Sigmoid colon (tissue), 7 donors: ENCODE measurements at places on chromosomes 2 and 18.

GRCh38 chr2:205905576-205905975 is 180.4 kb downstream of the INO80D start:
- no peak for DNase-seq

DNA sequence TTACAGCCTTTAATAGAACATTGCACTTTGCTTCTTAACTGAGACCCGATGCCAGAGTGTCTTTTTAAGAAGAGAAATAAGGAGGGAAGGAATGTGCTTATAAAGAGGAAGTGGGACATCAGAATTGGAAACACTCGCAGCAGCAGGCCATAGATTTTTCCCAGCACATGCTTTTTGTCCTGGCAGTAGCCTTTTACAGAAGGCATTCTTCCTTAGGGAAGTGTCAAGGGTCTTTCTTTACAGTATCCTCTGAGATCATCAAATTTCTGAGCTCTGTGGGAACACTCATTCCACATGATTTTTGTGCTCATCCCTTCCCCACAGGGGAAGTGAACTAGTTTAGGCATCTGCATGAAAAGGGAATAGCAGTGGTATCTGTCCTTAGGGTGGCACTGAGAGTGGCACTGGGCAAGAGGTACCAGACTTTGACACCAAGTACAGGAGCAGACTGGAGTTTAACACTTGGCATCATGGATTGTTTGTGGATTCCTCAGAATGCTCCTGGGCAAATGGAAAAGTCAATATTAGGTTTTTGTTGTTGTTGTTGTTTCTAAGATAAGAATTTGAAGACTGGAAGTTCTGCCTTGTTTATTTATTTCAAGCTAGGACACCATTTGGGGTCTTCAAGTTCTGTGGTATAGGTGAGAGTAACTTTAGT is 4.1 kb downstream of the MYO1B start:
- no peak for DNase-seq

DNA sequence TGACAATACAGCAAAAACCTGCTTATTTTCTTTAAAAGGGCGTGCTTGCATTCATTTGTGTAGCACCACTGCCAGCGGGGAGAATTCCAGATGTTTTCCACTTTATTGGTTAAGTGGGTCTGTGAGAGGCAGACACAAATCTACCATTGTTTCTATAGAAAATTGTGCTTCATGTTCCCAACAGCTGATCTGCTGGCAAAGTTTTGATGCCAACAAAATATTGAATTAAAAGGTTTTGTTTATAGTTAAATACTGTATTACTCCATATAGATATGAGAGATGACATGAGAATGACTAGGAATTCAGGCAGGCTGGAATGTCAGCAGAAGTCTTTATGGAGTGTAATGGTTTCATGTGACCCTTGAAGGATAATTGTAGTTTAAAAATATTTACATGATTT is 182.7 kb downstream of the MC4R start:
- no peak for DNase-seq

DNA sequence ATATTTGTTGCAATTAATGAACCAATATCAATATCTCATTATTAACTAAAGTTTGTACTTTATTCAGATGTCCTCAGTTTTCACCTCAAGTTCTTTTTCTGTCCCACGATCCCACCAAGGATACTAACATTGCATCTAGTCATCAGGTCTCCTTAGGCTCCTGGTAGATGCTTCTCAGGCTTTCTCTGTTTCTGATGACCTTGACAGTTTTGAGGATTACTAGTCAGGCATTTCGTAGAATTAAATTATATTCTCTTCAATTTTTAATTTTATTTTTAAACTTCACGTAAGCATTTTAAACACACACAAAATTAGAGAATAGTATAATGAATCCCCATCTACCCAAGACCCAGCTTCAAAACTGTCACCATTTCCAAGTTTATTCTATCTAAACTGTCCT is 5.6 kb upstream of the ACYP2 start:
- DNase-seq: no peak

DNA sequence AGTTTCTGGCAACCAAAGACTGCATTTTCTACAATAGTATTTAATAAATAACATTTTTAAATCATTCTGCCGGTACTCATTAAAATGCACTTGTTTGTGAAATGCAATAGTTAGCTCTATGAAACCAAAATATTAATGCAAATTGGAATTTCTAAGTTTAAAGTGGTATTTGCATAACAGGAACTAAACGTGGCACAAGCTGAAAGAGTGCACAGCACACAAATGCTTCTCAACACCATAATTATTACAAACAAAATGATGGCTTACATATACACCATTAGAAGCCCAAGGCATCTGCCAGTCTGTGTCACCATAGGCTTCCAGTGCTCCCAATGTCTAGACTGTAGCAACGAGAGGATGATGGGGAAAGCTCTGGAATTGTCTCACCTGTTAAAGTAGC is 280.5 kb downstream of the TCF4 start:
- no peak for DNase-seq

- DNase-seq: no peak
Measured at GRCh38 chr2:13508671-13509070, 791.9 kb downstream of the TRIB2 start.

DNA sequence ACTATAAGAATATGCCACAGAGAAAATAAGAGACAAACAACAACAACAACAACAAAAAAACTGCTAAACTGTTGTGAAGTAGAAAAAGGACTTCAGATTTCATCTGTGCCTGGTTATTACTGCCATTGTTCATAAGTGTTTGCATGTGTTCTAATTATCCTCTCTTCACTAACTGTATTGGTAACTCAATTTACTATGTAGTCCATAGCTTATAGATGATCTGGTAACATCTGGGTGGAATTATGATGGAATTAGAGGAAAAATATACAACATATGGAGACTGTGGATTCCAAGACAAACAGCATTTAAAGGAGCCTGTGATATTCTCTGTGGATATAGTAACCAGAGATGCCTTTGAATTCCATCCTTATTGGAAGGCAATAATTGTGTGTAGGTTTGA is 1891.5 kb upstream of the PIK3C3 start:
- DNase-seq: no peak

- no peak for DNase-seq
Measured at GRCh38 chr2:32933756-32934095, 13.0 kb upstream of the LTBP1 start.

DNA sequence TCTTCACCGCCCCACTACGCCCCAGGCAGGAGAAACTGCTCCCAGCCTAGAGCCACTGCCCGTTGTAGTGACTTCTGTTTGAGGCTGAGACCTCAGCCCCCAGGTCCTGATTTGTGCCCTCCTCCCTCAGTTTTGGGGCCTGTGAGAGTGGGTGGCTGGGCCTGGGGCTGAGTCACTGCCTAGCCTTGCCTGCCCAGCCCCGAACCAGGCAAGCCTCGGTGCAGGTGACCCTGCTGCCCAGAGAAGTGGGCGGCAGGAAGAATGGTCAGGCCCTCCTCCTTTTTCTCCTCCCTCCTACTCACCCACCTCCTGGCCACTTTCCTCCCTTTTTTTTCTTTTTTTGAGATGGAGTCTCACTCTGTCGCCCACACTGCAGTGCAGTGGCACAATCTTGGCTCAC is 66.6 kb downstream of the ZFP36L2 start:
- no peak for DNase-seq

DNA sequence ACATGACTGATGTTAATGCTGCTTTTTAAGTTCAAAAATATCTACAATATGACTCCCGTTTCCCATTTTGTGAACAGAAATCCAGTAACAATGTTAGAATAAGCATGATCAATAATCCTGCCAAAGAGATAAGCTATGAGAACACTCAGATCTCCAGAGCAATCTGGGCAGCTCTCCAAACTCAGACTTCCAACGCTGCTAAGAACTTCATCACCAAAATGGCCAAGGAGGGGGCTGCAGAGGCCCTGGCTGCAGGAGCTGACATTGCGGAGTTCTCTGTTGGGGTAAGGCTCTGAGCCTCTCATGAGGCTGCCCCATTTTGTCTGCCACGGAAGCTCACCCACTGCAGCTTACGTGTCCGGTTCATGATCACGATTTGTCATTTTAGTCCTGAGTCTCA is 68.4 kb downstream of the UGGT1 start:
- no peak for DNase-seq

DNA sequence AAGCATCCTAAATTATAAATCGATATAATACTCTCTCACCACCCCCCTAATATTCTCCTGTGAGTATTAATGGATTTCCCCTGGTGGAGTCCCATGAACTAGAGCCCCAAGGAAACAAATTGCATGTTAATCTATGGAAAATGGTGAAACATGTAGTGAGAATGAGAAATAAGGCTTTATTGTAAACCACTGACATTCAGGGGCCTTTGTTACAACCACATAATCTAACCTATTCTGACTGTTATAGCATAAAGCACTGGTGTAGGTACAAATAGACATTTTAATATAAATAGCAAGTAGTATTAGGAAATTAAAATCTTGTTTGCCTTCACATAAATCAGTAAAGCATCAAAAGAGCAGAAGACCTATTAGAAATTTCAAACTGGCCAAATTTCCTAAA is 65.3 kb upstream of the TLK1 start:
- DNase-seq: no peak

- DNase-seq: no peak
Measured at GRCh38 chr2:62529758-62530157, 23.8 kb upstream of the TMEM17 start.

GRCh38 chr2:98759827-98760625 is 29.1 kb upstream of the MGAT4A start:
- DNase-seq: no peak

DNA sequence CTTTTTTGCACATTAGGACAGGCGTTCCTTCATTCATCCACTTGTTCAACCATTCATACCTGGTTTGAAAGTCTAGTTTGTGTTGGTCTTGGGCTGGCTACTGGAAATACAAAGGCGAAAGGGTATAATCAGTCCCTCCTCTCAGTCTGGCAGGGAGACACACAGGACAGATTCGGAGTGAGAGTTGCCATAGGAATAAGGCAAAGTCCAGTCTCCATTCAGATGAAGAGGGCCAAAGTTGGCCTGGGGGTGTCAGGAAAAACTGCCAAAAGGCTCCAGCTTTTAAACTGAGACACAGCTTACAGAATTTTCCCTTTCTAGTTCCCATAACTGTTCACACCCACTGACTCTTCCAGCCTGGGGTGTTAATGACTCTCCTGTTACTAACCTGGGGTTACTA is 96.3 kb upstream of the AQP4 start:
- DNase-seq: no peak

DNA sequence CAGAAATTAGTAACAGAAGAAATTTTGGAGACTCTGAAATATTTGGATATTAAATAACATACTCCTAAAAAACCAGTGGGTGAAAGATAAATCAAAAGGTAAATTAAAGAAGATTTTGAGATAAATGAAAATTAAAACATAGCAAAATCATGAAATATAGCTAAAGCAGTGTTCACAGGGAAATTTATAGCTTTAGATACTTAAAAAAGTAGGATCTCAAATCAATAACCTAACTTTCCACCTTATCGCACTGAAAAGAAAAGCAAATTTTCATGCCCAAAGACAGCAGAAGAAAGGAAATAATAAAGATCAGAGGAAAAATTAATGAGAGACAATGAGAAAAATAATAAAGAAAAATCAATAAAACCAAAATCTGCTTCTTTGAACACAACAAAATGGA is 135.1 kb upstream of the KLF7 start:
- DNase-seq: no peak
